NB4 (cell line): ENCODE measurements at places on chromosomes 1 and 21.
A peak's percentile ranks its signal among the peaks of the same experiment; 100 is the strongest.

- no peak for DNase-seq
Observed at GRCh38 chr1:66290761-66291530, 243.0 kb upstream of the SGIP1 start.

- peak; percentile 26 for DNase-seq
Observed at GRCh38 chr1:47709019-47709871, 271.4 kb downstream of the FOXD2 start.

DNA sequence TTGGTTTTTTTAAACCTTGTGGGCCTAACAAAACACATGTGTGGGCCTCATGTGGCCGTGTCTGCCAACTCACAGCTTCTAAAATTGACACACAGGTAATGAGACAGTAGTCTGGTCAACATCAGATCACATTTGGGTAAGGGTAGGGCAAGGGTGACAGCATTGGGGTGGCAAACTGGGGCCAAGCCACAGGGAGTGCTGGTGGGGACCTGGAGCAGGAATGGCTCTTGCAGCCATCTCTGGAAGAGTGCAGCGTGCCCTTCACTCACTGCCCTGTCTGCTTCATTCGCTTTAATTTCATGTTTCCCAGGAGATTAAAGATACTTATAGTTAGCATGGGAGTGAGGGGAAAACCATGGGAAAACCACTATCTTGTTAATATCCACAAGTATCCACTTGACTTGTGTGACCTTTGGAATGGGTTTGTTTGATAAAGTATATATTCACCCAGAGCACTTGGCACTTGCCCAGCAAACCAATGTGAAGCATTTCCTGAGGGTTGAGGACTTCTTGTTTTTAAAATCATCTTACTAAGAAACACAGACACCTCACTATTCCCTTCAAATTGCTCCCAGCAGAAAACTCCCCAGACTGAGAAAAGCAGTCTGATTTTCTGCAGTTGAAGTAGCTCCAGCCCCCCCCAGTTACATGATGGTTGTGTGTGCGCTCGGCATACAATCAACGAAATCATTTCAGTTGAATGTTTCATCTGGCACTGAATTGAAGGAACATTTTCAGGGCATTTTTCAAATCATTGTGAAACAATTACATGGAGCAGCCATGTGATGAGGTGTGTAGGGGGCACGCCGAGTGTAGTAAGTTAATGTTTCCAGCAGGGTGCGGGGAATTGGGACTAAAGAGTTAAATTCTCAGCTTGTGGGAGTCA lies 175.7 kb downstream of the VPS13D start:
- peak; percentile 16 for DNase-seq

GRCh38 chr1:203322500-203323179 lies 17.3 kb downstream of the BTG2 start:
- DNase-seq, result no peak
